NCI-H82 (cell line): ENCODE measurements at places on chromosomes 3 and 15.

- DNase-seq, result no peak
Measured at GRCh38 chr15:74870436-74871215, 2.5 kb downstream of the SCAMP2 start.

DNA sequence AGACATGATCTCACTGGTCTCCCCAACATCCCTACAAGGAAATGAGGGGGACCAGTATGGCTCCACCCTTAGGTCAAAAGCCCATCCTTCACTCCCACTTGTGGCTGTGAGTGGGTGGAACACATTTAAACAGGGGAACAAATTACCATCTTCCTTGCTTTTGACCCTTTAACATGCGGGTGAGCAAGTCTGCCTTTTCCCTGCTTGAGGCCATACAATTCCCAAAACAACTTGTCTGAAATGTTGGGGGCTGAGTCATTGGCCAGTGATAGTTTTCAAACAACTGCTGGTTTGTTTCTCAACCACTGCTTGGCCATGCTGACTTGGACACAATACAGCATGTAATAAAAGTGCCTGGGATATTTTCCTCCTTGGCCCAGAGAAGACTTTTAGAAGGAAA lies 39.6 kb downstream of the COL8A1 start:
- DNase-seq, result no peak

GRCh38 chr3:142647856-142648255 lies 51.7 kb downstream of the PLS1 start:
- DNase-seq, result no peak

- DNase-seq, result no peak
Measured at GRCh38 chr3:195251336-195252065, 19.5 kb downstream of the XXYLT1 start.
